Body of pancreas (tissue), 4 donors: ENCODE measurements at places on chromosomes 3 and 15. TPM values are rescaled to one million over a fixed set of nuclear protein-coding genes. Genes with fewer than 3 reads are reported as not detected.

DNA sequence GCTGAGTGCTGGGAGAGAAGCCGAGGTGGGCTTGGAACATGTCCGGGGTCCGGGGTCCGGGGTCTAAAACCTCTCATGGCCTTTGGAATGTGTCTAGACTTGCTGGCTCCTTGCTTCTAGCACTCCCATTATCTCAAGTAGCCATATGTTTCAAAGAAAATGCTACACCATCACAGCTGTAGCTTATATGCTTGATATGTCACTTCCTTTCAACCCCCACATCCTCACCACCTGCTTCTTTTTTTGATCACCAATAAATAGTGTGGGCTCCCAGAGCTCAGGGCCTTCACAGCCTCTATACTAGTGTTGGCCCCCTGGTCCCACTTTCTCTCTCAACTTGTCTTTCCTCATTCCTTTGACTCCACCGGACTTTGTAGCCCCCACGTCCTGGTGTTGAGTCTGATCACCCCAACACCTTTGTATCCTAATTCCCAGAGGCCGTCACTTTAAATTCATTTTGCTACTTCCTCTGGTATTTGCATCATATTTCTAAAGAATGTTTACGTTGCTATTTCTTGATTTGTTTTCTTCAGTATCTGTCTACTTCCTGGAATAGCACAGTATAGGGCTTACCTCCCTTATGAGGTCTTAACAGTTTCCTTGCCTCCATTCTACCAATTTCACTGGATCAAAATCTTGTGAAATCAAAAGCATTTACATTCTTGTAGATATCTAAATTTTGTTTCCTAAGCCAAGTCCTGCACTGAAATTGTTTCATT, 71.9 kb upstream of the CHRNB4 start:
- DNase-seq = no peak
- no peaks in the 10 kb centered on the region for H3K36me3 ChIP-seq
- H3K4me1 ChIP-seq = peaks cover 7% of the 10 kb centered on the region
- H3K27me3 ChIP-seq = no peaks in the 10 kb centered on the region

DNA sequence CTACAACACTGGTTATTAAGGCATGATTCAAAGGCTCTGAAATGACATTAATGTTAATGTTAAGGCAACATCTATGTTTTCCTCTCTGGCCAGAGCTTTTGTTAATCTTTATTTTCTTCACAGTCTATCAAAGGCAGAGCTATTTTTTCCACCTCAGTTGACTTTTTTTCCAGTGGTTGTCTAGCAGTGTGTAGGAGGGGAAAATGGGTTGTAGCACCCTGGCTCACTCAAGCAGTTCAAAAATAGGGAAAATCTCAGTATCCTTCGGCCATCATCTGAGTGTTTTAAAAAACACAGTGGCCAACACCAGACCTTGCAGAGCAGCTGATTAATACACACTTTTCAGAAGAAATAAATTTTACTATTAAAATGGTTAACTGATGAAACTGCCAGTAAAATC, 21.4 kb downstream of the CBLB start:
- DNase-seq = no peak
- H3K4me3 ChIP-seq = no peak overlapping the region
- H3K36me3 ChIP-seq = peaks cover 2% of the 10 kb centered on the region
- H3K4me1 ChIP-seq = peaks cover 9% of the 10 kb centered on the region
- H3K27me3 ChIP-seq = no peaks in the 10 kb centered on the region

Gene PLSCR5
- not detected for total RNA-seq

DNA sequence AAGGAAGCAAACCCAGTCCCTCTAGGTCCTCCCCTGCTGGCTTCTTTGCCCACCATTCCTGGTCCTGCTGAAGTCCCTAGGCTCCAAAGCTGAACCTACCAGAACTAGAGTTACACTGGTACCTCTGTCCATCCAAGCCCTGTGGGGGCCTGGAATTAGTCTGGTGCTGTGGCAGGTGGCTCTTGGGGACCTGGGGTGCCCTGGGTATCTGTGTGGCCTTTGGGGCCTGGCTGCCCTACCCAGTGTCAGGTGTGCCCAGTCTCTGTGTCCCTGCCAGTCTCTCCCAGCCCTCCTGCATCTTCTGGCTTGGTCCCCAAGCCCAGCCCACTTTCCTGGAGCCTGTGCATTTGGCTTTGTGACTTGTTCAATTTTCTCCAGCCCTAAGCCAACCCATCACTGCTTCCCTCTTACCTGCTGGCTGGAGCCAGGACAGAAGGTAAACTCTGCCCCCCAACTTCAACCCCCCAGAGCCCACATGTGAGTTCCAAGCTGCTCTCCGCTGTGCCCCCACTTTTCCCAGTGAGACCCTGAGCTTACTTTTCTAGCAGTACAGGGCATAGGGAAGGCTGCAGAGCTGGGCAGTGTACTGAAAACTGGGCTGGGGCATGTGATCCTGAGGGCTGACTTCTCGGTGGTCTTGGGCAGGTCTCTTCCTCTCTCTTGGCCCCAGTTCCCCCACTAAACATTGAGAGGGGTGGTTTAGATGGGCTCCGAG, 28.3 kb upstream of the HHATL start:
- H3K27ac ChIP-seq = no peak overlapping the region
- no peaks in the 10 kb centered on the region for H3K36me3 ChIP-seq
- DNase-seq = no peak
- no peaks in the 10 kb centered on the region for H3K27me3 ChIP-seq

GRCh38 chr3:56796202-56796601, 5.5 kb downstream of the ARHGEF3 start:
- peak; percentile 38 for DNase-seq
- H3K4me3 ChIP-seq = no peak overlapping the region
- no peaks in the 10 kb centered on the region for H3K27me3 ChIP-seq
- peaks cover 63% of the 10 kb centered on the region for H3K4me1 ChIP-seq
- H3K27ac ChIP-seq = peak overlapping the region; percentile 50

GRCh38 chr3:194300936-194301335, 50.2 kb downstream of the CPN2 start:
- H3K4me1 ChIP-seq = peaks cover 25% of the 10 kb centered on the region
- no peaks in the 10 kb centered on the region for H3K27me3 ChIP-seq
- H3K4me3 ChIP-seq = no peak overlapping the region

Gene GALK2
- total RNA-seq = 35.6 TPM

- no peak overlapping the region for H3K27ac ChIP-seq
- no peak overlapping the region for H3K4me3 ChIP-seq
Observed at GRCh38 chr3:101229681-101230080, 90.7 kb downstream of the IMPG2 start.

Gene ZIC1
- not detected for total RNA-seq

- DNase-seq = no peak
- no peaks in the 10 kb centered on the region for H3K36me3 ChIP-seq
- no peak overlapping the region for H3K27ac ChIP-seq
- no peak overlapping the region for H3K4me3 ChIP-seq
Observed at GRCh38 chr3:127692501-127693335, 20.0 kb downstream of the ABTB1 start.

DNA sequence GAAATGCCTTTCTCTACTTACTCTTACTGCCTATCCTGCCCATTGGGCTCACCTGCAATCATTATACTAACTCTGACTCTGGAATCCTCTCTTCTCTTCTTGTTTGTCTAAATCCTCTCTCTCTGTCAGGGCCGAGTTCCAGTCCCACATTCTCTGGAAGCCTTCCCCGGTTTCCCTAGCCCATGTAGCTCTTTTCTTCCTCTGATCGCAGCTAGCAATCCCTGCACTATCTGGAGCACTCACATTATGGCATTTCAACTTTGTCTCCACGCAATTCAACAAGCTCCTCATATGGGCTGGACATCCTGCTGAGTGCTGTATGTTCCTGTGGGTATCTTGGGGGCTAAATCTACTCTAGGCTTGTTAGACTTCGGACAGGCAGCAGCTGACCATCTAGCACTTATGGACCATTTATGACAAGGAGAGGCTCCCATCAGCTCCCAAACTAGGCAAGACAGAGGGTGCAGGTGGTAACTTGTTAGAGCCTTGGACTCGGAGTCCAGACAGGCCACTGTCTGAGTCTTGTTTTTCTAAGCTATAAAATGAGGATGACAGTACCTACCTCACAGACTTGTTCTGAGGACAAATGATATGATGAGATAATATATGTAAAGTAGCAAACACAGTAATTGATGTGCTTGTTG, 58.3 kb downstream of the EPHB3 start:
- H3K36me3 ChIP-seq = no peaks in the 10 kb centered on the region
- H3K27ac ChIP-seq = no peak overlapping the region
- H3K27me3 ChIP-seq = no peaks in the 10 kb centered on the region
- no peak for DNase-seq
- H3K4me1 ChIP-seq = no peaks in the 10 kb centered on the region

Gene TMEM207
- total RNA-seq = not detected

DNA sequence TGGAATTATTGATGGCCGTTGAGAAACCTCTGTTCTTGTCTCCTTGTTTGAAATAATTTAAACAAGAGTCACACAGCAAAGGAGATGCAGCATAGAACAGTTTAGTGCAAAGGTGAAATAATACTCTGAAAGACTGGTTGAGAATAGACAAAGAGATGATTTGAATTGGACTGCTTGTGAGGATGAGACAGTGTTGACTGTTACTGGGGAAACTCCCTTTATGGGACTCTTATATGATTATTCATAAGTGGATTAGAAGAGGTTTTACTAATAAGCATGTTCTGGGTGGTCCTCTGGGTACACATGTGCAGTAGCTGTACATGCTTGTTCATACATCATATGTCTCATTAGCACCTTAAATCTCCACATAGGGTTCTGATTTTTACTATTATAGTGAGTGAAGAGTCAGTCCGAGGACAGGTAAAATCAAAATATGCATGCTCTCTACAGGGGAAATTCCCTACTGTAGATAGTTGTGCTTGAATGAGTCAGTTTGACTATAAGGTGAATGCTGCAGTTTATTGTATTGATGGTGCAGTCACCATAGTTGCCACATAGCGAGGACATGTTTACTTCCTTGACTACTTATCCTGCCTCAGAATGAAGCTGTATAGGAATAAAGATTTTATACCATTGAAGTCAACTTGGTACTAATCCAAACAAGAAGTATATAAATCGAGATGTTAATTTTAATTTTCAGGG, 498.7 kb downstream of the CNTN6 start:
- no peak overlapping the region for H3K4me3 ChIP-seq
- no peaks in the 10 kb centered on the region for H3K4me1 ChIP-seq
- H3K27me3 ChIP-seq = no peaks in the 10 kb centered on the region
- no peaks in the 10 kb centered on the region for H3K36me3 ChIP-seq
- DNase-seq = no peak
- no peak overlapping the region for H3K27ac ChIP-seq

Gene MGLL
- total RNA-seq = 14.8 TPM

GRCh38 chr3:172698631-172699030, 12.2 kb downstream of the NCEH1 start:
- peaks cover 36% of the 10 kb centered on the region for H3K4me1 ChIP-seq
- peak; percentile 30 for DNase-seq
- peak overlapping the region; percentile 61 for H3K27ac ChIP-seq
- H3K36me3 ChIP-seq = no peaks in the 10 kb centered on the region

Gene ROPN1
- not detected for total RNA-seq

DNA sequence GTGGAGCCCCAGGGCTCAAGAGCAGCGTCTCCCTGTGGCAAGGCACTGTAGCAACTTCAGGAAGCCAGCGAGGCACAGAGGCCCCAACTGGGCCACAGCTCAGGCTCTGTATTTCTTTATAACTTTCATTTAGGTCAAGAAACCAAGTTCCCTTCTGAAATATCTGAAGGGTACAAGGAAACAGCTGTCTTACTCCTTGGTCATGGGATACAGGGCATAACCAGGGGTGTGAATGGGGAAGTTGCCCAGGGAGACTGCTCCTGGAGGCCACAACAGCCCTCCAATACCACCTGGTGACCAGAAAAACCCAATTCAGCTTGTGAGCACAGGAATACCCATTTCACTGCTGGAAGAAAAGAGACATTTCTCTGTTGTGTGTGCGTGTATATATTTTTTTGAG, 13.3 kb upstream of the SPTBN5 start:
- H3K27ac ChIP-seq = no peak overlapping the region
- no peak for DNase-seq
- H3K27me3 ChIP-seq = no peaks in the 10 kb centered on the region
- peaks cover 9% of the 10 kb centered on the region for H3K36me3 ChIP-seq

Gene CLEC3B
- total RNA-seq = 22.1 TPM

Gene ZPLD1
- total RNA-seq = not detected

Gene SLC24A5
- total RNA-seq = not detected

Gene BSN
- total RNA-seq = 6.6 TPM

GRCh38 chr15:80578871-80579270, 116.2 kb upstream of the ABHD17C start:
- peaks cover 2% of the 10 kb centered on the region for H3K4me1 ChIP-seq
- no peak overlapping the region for H3K27ac ChIP-seq
- no peaks in the 10 kb centered on the region for H3K27me3 ChIP-seq
- H3K36me3 ChIP-seq = no peaks in the 10 kb centered on the region
- no peak for DNase-seq

GRCh38 chr15:80776420-80777045, 2.6 kb upstream of the CEMIP start:
- no peak overlapping the region for H3K27ac ChIP-seq
- H3K36me3 ChIP-seq = no peaks in the 10 kb centered on the region
- no peaks in the 10 kb centered on the region for H3K27me3 ChIP-seq
- H3K4me3 ChIP-seq = no peak overlapping the region

DNA sequence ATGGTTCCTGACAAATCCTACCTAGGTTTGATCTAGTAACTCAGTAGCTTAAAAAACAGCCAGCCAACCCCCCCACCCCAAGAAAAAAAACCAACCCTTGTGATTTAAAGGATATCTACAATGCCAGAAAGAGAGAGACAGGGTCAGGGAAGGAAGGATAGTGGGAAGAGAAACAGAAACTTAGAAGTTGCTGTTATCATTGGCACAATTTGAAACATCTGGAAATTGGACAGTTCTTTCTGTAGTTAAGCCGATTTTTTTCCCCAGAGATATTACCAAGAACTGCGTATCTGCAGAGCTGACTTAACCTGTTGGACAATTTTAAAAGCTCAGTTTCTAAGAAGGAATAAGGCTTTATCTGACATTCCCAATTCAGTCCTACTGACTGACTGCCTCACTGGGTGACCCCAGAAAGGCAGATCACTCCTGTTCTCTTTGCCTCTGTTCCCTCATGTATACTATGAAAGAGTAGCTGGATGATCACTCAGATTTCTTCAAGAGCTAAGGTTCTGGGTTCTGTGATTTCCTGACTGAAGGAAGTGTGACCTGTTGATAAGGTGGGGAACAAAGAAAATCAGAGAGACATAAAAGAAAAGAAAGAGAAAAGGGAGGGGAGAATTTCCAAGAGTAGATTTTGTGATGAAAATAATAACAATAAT, 128.3 kb downstream of the MAP2K5 start:
- H3K27me3 ChIP-seq = no peaks in the 10 kb centered on the region
- H3K27ac ChIP-seq = no peak overlapping the region
- H3K4me1 ChIP-seq = no peaks in the 10 kb centered on the region
- no peak overlapping the region for H3K4me3 ChIP-seq
- no peaks in the 10 kb centered on the region for H3K36me3 ChIP-seq

DNA sequence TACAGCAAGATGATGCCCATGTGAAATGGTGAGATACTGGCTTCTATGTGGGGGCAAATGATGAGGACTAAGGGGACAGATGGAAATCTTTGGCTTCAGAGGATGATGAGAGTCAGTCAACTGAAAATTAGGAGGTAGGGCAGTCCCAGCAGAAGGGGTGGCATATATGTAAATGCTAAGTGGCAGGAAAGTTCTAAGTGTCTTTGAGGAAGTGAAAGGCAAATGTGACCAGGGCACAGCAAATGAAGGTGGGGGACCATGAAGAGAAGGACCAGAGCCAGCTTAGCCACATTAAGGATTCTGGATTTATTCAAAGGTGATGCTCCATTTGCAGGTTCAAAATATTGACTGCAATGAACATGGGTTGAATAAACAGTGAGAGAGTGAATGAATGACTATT, 29.2 kb upstream of the LIMD1 start:
- H3K27me3 ChIP-seq = no peaks in the 10 kb centered on the region
- H3K4me3 ChIP-seq = no peak overlapping the region
- no peaks in the 10 kb centered on the region for H3K36me3 ChIP-seq
- H3K4me1 ChIP-seq = peaks cover 8% of the 10 kb centered on the region
